ENCODE measurements at places on chromosomes 1 and 21.

DNA sequence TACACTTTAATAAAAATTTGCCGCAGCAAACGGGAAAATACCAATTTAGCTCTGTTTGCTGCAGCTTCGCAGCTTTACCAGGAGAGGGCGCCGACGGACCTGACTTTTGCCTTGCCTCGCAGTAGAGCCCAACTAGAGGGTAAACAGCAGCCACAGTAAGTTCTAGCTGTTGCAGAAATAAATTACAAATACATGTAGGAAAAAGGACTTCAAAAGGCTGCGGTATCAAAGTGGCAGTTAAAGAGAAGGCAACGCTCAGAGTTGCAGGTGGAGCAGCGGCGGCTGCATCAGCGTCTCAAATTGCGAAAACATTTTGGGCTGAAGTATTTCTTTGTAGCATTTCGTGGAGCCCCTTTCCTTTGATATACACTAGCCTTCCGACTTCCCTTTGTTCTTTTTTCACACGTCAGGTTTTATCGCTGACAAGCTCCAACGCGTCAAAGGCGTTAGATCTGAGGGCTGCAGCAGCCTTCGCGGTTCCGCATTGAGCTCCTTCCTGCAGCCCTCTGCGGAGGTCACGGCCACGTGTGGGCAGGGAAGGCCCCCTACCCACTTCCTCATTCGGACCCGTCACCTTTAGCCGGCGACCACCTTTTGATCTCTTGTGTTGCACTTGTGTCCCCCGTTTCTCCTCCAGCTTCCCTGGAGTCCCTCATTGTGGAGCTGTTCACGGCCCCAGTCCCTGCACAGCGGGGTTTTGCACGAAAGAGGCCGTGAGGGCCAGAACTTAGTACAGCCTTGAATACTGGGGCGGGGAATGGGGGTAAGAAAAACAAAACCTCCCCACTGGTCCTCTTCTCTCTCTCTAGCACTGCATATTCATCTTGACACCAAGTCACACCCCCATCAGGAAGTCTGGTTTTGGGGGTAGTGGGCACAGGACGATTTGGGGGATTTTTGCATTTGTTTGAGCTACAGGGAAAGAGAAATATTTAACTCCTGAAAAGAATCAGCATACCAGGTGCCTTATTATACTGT is 72.8 kb downstream of the S1PR1 start:
- peak; percentile 49 for DNase-seq

GRCh38 chr1:157806431-157807149 is 13.3 kb downstream of the FCRL1 start:
- DNase-seq: no peak

DNA sequence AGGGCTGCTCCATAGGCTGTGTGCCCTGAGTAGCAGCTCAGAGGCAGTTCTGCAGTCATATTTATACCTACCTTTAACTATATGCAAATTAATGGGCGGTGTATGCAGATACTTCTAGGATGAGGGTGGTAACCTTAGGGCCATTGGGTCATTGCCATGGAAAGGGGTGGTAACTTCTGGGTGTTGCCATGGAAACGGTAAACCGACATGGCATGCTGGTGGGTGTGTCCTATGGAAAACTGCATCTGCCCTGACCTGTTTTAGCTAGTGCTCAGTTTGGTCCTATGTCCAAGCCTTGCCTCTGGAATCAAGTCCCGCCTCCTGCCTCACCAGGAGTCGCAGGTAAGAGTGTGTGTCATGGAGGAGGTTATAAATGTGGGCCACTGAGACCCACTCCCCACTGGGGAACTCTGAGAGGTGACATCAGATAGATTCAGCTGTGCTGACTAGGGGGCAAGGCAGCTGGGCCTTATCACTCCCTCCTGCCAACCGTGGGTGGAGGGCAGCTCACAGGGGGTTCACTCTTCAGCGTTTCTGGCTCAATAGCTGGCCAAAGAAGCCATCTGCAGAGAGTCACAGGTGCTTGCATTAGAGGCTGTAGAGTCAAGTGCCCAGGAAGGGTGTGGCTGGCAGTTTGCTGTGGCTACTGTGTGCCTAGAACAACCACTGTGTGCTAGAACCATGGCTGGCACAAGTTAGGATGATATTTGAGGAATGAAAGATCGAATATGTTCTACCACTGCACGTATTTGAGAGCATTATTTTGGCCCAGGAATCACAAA is 19.0 kb downstream of the BACE2 start:
- no peak for DNase-seq

DNA sequence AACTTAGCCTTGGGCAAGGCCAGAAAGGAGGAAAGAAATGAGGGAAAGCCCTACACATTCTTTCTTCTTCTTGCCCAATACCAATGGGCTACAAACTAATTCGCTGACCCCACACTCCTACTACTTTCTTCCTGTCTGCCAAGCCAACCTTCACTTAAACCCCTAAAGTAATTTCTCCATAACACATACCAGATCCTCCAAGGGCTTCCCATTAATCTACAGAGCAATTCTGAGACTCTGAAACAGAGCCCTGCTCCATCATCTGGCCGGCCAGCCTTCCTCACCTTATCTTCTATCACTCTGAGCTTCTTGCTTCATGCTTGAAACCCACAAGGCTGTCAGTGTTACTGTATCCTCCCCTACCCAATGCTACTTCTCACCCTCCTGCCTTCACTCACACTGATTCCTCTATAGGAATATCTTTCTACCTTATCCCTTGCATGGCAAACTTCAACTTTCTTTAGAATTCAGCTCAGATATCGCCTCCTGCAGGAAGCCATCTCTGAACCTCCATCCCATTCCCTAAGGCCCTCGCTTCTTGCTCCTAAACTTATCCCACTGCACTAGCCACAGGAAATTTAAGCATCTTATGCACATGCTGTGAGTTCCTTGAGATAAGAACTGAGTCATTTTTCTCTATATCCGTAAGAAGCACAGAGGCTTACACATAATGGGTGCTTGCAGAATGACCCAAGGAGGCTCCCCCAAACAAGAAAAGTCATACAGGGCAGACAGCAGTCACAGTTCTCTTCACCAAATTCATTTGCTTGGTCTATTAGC is 81.9 kb downstream of the JAK1 start:
- DNase-seq: no peak
